MV-4-11 (cell line): ENCODE measurements at places on chromosomes 6 and 20.

DNA sequence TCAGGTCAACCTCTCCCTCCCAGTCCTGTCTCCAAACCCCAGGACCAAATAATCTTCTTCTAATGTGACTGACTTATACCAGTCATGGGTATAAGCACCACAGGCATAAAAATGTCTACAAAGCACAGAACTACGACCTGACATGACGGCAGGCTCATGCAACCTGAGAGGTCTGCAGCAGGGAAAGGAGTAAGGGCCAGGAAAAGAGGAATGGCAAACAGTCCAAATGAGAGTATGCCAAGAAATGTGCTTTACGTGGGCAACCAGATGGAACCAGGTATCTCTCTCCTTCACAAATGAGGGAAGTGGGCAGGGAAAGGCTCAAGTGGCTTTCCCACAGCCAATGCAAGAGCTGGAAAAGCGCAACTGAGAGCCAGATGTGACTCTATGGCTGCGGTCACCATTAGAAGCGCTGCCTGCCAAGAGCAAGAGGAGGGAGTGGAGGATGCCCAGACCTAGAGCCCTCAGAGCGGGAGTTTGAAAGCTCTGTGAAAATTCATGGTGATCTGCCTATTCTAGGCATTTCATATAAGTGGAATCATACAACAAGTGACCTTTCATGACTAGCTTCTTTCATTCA is 6.0 kb downstream of the APMAP start:
- no peak for DNase-seq

- DNase-seq = no peak
Measured at GRCh38 chr6:65776332-65776731, 69.3 kb upstream of the EYS start.

DNA sequence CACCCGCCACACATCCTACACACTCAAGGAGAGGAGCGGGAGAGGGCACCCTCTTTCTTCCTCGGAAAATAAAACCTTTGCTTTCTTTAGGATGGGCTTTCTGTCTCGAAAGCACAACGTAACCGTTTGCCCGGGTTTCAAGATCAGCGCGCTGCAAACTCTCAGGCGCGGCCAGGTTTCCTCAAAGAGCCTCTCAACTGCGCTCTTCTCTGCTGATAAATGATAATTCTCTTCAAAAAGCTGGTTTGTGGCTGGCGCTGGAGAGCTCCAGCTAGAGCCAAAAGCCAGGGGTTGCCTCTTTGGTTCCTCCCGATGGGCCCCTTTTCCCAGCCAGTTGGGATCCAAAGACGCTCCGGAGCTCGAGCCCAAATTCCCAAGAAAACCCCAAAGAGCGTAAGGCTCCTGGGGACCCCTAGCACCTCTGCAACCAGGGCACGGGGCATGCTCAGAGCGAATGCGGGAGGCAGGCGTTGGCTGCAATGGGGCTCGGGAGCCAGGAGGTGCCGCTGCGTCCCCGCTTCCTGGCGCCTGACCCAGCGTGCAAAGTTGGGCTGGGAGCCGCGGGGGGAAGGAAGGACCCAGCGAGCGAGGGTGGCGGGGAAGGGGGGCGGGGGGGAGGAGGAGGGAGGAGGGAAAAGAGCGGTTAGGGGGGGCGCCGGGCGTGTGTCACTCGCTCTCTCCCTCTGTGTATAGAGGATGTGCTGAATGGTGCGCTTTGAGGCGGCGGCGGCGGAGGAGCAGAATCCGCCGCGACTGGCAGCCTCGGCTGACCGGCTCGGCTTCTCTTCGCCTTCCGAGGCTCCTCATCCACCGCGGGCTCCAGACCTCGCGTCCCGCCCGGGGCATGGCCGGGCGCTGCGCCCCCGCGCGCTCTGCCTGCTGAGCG is at the start of gene PLCB1:
TSS of gene PLCB1 (plus strand) at position 669 of the 886 bp plus-strand sequence. CDS start 386 bp downstream, outside the sequence.
- DNase-seq = peak; percentile 42

GRCh38 chr6:31972709-31973350 is 892 bp upstream of the DXO start:
- DNase-seq = no peak

- DNase-seq = no peak
Measured at GRCh38 chr20:53020376-53020775, 48.2 kb downstream of the TSHZ2 start.

GRCh38 chr6:74113901-74114300 is 417.9 kb downstream of the CD109 start:
- DNase-seq = no peak

- no peak for DNase-seq
Measured at GRCh38 chr6:148563066-148563465, 183.8 kb upstream of the UST start.

DNA sequence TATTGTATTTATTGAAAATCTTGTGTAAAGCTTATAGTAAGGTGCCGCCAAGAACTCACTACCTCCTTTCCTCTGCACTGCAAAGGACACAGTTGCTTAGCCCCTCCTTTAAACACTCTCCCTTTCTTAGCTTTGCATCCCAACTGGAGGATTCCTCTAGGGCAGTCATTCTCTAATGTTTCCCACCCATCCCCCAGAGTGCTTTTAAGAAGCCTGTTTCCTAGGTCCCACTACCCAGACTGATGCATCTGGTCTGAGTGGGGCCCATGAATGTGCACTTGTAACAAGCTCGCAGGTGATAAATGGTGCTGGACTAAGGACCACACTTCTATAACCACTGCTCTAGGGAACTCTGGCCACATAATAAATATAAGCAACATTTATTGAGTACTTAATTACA is 55.2 kb downstream of the B4GALT5 start:
- DNase-seq = no peak

DNA sequence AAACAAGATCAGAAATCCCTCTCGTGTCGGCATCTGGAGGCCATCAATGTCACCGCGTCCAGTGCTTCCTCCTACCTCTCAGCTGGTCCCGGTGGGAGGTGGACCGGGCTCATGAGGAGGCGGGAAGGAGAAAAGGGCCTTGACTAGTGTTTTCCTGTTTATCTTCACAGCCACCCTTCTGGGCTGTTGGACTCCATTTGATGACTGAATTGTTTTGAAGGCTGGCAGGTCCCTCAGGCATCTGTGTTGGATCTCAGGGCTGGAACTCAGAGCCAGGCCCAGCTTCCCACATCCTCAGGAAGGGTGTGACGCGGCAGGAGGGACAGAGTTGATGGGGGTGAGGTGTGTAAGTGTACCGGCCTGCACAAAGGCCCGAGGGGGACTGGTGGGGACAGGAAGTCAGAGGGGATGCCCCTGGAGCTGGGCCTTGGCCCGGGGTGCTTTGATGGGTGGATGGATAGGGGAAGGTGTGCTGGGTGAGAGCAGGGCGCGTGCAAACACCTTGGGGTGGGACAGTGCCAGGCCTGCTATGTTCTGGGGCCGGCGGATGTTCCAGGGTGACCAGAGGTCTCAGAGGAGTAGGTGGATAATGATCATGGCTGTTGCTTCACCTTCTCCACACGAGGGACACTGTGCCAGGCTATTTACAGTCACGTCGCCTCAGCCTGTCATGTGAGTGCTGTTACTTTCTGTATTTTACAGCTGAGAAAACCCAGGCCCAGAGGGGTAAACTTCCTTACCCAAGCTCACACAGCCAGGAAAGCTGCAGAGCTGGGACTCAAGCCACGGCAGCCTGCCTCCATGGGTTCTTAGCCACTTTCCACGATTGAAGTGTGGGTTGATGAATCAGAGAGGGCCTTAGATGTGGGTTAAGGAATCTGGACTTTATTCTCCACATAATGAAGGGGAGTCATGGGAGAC is 17.9 kb upstream of the CHMP4B start:
- DNase-seq = no peak

DNA sequence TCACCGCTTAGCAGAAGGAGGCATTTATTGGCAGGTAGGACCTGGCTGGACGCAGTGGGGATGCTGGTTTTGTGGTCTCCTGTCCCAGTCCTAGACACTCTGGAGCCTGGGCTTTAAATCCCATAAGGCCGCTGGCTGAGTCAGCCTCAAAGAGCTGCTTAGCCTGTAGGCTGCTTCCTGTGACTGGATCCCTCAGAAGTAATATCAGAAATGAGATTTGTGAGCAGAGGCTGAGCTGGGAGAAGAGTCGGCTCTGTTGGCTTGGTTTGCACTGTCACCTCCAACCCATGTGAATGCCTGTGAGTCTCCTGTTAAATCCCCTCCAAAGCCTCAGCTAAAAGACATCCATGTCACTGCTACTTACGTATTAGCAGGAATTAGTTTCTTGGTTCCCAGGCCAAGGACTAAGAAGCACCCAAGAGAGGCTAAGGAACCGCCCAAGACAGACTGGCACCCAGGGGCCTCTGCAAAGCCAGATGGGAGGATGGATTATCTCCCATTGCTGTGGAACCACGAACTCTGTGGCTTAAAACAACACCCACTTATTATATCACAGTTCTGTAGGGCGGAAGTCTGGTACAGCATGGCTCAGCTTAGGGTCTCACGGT is 289.4 kb downstream of the CDC5L start:
- no peak for DNase-seq

DNA sequence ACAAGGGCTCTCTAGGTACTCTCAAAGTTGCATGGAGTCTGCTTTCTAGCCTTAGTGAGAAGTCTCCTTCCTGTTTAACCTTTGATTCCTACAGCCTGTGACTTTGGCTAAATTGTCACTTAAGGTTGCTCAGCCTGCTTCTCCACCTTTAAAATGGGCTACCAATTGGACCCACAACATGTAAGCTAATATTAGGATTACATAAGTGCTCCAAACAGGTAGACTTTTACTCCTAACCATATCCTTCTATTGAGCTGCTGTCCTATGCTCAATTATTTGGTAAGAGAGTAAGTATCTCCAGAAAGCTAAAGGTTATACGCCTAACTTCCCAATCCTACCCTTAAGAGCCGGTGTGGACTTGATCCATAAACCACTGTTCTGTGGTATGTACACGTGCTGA is 2.9 kb downstream of the PCNA start:
- DNase-seq = no peak

GRCh38 chr20:59783641-59784010 is 149.8 kb downstream of the SYCP2 start:
- DNase-seq = no peak

DNA sequence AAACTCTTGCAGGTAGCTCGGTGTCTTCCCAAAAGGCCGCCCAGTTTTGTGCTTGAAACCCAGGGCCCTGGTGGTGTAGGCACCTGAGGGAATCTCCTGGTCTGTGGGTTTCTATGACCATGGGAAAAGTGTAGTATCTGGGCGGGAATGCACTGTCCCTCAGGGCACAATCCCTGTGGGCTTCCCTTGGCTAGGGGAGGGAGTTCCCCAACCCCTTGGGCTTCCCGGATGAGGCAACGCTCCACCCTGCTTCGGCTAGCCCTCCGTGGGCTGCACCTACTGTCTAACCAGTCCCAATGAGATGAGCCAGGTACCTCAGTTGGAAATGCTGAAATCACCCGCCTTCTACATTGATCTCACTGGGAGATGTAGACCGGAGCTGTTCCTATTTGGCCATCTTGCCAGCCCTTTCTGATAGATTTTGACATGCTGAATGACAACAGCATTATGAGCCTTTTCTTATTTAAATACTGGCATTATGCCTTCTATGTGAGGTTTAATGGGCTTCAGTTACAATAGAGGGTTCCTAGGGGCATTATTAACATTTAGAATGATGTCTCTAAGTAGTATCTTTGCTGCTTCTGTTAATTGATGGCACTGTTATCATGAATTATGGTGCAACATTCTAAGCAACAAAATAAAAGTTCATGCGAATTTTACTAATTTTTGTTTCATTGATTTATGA is 133.7 kb upstream of the FLRT3 start:
- DNase-seq = no peak

GRCh38 chr20:9576695-9577094 is 62.3 kb downstream of the LAMP5 start:
- peak; percentile 13 for DNase-seq

- peak; percentile 34 for DNase-seq
Measured at GRCh38 chr20:25247000-25247517, 826 bp upstream of the PYGB start.

- no peak for DNase-seq
Measured at GRCh38 chr6:62371453-62372210, 85.6 kb upstream of the KHDRBS2 start.

DNA sequence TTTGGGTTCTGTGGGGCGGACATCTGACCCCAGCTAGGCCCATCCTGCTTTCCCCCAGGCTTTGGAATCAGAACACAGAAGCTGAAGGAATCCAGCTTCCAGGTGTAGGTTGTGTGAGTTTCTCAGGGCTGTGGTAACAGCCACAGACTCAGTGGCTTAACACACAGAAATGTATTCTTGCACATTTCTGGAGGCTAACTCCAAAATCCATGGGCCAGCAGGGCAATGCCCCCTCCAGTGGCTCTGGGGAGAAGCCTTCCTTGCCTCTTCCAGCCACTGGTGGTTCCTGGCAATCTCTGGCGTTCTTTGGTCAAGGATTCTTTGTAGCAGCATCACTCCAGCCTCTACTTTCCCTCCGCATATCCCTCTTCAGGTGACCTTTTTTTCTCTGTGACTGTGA is 1.3 kb upstream of the EMILIN3 start:
- DNase-seq = no peak

DNA sequence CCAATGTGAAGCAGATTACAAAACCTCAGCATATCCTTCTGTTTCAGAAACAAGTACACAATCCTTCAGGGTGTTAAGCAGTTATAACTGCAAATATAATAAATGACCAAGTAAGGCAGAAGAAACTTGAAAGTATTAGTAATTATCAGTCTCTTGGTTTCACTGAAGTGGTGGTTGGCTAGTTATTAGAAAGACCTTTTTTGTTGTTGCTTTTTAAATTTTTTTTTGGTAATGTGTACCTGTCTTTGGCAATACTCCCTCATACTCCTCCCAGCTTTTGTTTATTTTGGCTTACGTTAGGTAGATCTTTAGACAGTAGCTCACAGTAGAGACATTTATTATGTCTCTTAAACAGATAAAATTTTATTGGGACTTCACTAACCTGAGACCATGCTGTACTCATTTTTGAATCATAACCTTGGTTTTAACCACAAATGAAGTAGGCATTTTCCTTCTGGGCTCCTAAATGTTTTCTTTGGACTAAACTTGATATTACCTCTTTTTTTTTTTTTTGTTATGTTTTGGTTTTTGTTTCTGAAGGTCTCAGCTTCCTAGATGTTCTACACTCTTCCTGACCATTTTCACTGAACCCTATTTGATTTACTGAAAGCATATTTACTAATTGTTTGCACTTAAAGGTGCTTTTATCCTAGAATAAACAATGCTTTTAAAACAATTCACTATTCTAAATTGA is 6.4 kb downstream of the CD2AP start:
- DNase-seq = no peak

DNA sequence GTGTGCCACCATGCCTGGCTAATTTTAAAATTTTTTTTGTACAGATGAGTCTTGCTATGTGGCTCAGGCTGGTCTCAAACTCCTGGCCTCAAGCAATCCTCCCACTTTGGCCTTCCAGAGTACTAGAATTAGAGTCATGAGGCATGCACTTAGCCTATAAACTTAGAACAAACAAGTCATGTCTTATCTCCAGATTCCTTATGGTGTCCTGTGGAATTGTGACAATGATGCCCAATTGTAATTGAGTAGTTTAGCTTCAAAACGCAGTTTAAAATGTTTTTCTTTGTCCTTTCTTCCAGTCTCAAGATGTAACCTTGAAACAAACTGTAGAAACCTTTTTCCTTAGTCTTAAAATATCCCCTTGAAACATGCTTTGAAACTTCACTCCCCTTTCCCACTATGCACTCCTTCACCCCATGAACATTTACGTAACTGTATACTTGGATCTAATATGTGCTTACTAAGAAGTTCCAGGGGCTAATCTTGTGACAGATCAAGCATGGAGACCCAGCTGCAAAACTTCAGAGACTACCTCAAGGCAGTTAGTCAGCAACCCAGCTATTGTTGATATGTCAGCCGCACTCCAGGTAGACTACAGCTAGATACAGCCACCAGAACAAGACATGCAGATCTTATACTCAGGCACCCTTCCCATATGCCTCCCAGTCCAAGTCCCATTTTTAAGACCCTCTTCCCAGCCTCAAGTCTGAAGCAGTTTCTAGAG is 46.2 kb downstream of the MAN1A1 start:
- DNase-seq = no peak
